Naive B cell (primary cell): ENCODE measurements at places on chromosomes 5 and 9. TPM values are rescaled to one million over a fixed set of nuclear protein-coding genes. Genes with fewer than 3 reads are reported as not detected.

DNA sequence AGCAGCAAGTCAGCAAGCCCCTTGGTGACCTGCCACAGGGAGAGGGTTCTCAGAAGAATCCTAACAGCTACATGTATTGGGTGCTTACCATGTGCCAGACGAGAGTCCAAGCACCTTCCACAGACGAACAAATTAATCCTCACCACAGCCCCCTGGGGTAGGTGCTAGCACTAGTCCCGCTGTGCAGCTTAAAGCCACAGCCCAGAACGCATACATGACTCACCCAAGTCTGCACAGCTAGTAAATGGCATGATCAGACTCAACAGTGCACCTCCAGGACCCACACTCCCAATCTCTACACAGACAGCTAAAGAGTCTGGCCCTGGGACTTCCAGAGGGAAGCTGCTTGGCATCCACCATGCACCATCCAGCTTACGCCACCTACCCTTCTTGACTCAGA is 111.5 kb downstream of the PAX5 start:
- peaks cover 50% of the 10 kb centered on the region for H3K4me1 ChIP-seq
- H3K4me3 ChIP-seq, result no peak overlapping the region
- H3K36me3 ChIP-seq, result peaks cover 38% of the 10 kb centered on the region
- peak overlapping the region; percentile 82 for H3K27ac ChIP-seq
- H3K27me3 ChIP-seq, result no peaks in the 10 kb centered on the region

DNA sequence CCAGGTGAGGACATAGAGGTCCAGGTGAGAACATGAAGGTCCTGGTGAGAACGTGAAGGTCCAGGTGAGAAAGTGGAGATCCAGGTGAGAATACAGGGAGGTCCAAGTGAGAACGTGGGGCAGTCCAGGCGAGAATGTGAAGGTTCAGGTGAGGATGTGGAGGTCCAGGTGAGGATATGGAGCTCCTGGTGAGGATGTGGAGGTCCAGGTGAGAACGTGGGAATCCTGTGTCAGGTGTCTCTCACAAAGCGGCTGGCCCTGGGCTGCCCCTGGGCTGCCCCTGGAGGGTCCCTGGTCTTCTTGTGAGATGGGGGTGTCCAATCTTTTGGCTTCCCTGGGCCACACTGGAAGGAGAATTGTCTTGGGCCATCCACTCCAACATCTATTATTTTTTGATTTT is 133.4 kb downstream of the MRPL36 start:
- DNase-seq, result no peak
- H3K36me3 ChIP-seq, result peaks cover 9% of the 10 kb centered on the region
- H3K27me3 ChIP-seq, result peaks cover 62% of the 10 kb centered on the region
- peaks cover 9% of the 10 kb centered on the region for H3K4me1 ChIP-seq
- no peak overlapping the region for H3K27ac ChIP-seq

GRCh38 chr9:136232969-136233368 is 12.6 kb downstream of the QSOX2 start:
- no peaks in the 10 kb centered on the region for H3K27me3 ChIP-seq
- H3K27ac ChIP-seq, result no peak overlapping the region

DNA sequence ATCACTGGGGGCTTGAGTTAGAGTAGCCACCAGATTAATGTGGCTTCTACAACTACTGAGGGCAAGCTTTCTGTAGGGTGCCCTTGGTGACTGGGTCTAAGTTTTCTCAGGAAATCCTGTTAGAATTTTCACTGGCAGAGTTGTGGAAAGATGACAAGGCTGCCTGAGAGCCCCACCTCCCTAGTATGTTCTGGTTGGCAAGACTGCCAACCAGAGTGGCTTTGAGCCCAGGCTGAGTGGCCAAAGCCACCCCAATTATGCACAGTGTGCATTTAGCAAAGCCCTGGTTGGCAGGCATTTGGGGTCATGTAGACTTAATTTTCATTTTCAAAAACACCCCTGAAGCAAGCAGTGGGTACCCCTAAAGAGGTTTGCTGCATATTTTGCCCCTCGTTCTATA is 136.7 kb upstream of the HAPLN1 start:
- H3K4me3 ChIP-seq, result no peak overlapping the region
- H3K36me3 ChIP-seq, result no peaks in the 10 kb centered on the region
- H3K27ac ChIP-seq, result no peak overlapping the region
- H3K4me1 ChIP-seq, result no peaks in the 10 kb centered on the region

DNA sequence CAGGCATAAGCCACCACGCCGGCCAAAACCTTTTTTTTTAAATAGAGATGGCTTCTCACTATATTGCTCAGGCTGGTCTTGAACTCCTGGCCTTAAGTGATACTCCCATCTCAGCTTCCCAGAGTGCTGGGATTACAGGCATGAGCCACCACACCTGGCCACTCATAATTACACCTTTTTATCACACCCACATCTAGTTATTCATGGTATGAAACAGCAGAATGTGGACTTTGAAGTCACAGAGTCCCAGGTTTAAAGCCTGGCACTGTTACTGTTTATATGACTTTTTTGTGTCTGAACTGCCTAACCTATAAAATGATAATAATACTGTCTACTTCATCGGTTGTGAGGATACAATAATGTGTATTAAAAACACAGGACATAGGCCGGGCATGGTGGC is 23.1 kb downstream of the ZNF346 start:
- H3K36me3 ChIP-seq, result peaks cover 32% of the 10 kb centered on the region
- H3K4me1 ChIP-seq, result no peaks in the 10 kb centered on the region
- no peaks in the 10 kb centered on the region for H3K27me3 ChIP-seq
- no peak overlapping the region for H3K4me3 ChIP-seq
- DNase-seq, result no peak

- no peak for DNase-seq
- no peaks in the 10 kb centered on the region for H3K36me3 ChIP-seq
- peaks cover 50% of the 10 kb centered on the region for H3K27me3 ChIP-seq
- H3K4me3 ChIP-seq, result peak within 1 kb of the TSS; percentile 58
- peaks cover 14% of the 10 kb centered on the region for H3K4me1 ChIP-seq
Observed at GRCh38 chr9:84669288-84670137, at the start of gene NTRK2. TSS of gene NTRK2 (plus strand) at chr9:84669729. CDS start at chr9:84670749, 1,020 bp downstream.

DNA sequence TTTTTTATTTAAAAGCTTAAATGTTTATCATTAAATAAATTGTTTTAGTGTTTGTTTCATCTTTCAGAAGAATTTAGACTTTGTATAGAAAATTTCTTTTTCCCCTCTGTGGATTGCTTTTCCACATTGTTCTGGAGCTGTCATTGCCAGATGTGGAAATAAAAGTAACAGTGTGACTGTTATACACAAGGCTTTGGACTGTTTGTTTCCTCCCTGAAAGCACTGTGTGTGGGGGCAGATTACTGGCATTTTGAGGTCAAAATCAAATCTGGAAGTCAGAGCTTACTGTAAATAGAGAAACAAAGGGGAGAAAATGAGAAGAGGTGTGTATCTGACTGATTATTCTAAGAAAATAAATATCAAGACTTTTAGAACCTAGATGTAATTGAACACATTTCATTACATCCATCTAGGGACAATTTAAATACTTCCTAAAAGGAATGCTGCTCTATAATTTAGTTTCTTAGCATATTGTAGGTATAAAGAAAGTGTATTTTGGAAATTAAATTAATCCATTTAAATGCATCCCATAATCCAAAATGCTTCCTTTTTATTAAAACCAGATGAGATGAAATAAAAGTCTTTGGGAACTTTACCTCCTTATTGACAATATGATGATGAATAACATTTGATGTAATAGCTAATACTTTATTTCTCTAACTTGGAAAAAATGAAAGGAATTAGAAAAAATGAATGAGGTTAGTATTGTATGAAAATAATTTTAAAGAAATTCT is 51.9 kb downstream of the ERCC6L2 start:
- no peak for DNase-seq
- no peak overlapping the region for H3K27ac ChIP-seq
- no peaks in the 10 kb centered on the region for H3K27me3 ChIP-seq
- no peaks in the 10 kb centered on the region for H3K4me1 ChIP-seq

HMMR gene
- polyA plus RNA-seq, result 1.3 TPM

SLC25A46 gene
- polyA plus RNA-seq, result 36.7 TPM

SHB gene
- polyA plus RNA-seq, result 0.37 TPM

TERT gene
- polyA plus RNA-seq, result not detected

SREK1IP1 gene
- polyA plus RNA-seq, result 27.9 TPM

CDC20B gene
- not detected for polyA plus RNA-seq
